ENCODE measurements at places on chromosomes 4 and X. TPM values are rescaled to one million over a fixed set of nuclear protein-coding genes. Genes with fewer than 3 reads are reported as not detected.

The WDR17 gene
- 5.7 TPM for total RNA-seq

The ARL9 gene
- total RNA-seq: not detected

The PRDM8 gene
- total RNA-seq: 8.4 TPM

The BMP3 gene
- 5.8 TPM for total RNA-seq

The HGFAC gene
- not detected for total RNA-seq

The SPANXC gene
- total RNA-seq: not detected

The SCML2 gene
- 5.5 TPM for total RNA-seq

The ERAS gene
- total RNA-seq: not detected

The NXF2B gene
- not detected for total RNA-seq

The ADRA2C gene
- total RNA-seq: 0.92 TPM

The HSFX4 gene
- not detected for total RNA-seq

The PDK3 gene
- total RNA-seq: 22.2 TPM

The PAGE5 gene
- total RNA-seq: not detected

The ADAM29 gene
- total RNA-seq: not detected
